ENCODE measurements at places on chromosomes 3 and 15.

DNA sequence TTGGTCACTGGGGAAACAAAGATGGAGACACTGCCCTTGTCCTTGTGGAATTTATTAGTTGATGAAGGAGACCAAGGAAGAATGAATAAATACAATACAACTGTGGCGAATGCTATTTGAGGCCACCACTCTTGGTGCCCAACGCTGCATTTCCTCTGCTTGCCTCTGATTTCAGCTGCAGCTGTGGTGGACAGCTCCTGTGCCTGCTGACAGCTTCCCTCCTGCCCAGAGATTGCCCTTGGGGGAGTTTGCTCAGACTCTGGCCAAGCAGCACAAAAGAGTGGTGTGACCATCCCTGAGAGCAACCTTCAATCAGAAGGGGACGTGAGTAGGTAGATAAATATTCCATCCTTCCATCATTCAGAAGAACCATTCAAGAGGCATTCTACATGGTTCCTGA is 64.6 kb upstream of the FHIT start:
- DNase-seq: no peak

DNA sequence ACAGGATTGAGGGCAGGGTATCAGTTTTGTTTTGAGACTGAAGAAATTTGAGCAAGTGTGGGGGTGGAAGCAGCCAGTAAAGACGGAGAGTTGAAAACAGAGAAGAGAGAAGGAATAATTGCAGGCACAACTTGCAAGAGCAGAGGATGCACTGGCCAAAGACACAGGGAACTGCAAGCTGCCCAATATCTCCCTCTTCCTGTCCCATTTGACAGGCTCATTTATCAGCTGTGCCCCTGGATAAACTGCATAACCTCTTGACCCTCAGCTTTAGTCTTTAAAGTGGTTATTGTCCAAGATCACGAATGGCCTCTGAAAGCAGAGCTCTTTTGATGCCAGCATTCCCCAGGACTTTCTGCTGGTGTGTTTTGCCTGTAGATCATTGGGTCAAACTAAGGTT is 5.0 kb upstream of the RAMAC start:
- no peak for DNase-seq

GRCh38 chr3:49689046-49689907 is at the start of the genes MST1 and RNF123:
Gene MST1, minus strand, starts transcription at chr3:49689474. Its CDS starts 783 bp downstream, at chr3:49688691.
Gene RNF123, plus strand, starts transcription at chr3:49689557. Its CDS starts 1,609 bp downstream, at chr3:49691166.
- DNase-seq: peak; percentile 90

GRCh38 chr15:47551079-47551478 is 166.2 kb upstream of the SEMA6D start:
- DNase-seq: no peak

- DNase-seq: no peak
Measured at GRCh38 chr3:183958775-183959174, 58.9 kb downstream of the ABCC5 start.

GRCh38 chr3:57974796-57975388 is 33.3 kb upstream of the FLNB start:
- no peak for DNase-seq

- no peak for DNase-seq
Measured at GRCh38 chr15:71149646-71150557, 34.6 kb downstream of the THSD4 start.

- no peak for DNase-seq
Measured at GRCh38 chr3:160612386-160613075, 47.2 kb upstream of the KPNA4 start.

DNA sequence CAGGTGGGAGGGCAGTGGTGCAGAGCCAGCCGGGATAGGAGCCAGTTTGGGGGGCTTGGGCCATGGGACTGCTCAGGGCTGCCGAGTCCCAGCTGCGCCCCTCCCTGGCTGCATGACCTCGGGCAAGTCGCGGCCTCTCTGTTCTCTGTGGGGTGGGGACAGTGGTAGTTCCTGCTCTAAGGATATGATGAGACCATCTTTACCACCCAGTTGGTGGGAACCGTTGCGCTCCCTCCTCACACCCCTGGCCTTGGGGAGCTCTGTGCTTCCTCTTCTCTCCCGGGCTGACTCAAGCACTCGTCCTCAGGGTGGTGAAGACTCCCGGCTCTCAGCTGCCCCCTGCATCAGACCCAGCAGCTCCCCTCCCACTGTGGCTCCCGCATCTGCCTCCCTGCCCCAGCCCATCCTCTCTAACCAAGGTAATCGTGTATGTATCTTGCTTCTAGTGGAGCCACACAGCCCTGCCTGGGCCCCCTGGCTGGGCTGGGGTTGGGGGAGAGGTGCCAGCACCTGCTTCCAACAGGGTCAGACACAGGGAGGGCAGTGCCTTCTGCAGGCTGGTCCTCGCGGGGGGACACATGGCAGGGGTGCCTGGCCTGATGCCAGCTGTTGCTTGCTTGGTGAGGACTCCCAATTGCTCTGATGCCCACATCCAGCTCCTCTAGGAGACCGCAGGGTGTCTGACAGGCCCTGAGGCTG is 15.1 kb upstream of the STAB1 start:
- no peak for DNase-seq

GRCh38 chr3:188294823-188295487 is 141.0 kb downstream of the LPP start:
- DNase-seq: no peak

- no peak for DNase-seq
Measured at GRCh38 chr3:120823156-120823555, 80.6 kb downstream of the GTF2E1 start.

GRCh38 chr3:23776352-23776891 is 29.3 kb upstream of the UBE2E1 start:
- no peak for DNase-seq

DNA sequence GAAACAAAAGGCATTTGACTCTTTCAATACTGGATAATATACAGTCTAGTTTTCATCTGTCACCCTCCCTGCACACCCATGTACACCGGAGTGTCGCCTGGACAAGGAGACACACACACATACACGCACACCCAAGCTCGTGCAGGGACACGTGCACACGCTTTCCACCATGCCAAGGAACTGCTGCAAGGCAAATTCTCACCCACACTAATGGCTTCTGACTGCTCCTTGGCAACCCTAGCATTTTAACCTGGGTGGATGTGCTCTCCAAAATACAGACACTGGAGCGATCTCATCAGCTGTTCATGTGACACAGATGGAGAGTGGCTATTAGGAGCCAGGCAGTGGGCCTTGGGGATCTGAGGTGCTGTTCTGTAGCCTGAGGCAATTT is 61.6 kb downstream of the MEIS2 start:
- DNase-seq: no peak

- DNase-seq: no peak
Measured at GRCh38 chr3:107660306-107660976, 137.7 kb downstream of the BBX start.

DNA sequence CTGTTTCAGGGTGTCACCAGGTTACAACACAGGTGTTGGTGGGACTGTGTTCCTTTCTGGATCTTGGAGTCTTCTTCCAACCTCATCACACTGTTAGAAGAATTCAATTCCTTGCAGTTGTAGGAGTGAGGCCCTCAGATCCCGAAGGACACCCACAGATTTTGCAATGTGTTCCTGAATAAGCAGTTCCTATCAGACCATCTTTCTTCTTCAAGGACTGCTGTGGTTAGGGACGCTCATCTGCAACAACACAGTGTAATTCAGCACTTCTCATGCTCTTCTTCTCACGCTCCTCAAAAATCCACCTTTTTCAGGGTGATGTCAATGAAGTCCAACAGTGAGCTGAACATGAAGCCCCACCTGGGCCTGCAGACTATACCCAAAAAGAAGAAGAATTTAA is 18.8 kb downstream of the TM2D3 start:
- DNase-seq: no peak

DNA sequence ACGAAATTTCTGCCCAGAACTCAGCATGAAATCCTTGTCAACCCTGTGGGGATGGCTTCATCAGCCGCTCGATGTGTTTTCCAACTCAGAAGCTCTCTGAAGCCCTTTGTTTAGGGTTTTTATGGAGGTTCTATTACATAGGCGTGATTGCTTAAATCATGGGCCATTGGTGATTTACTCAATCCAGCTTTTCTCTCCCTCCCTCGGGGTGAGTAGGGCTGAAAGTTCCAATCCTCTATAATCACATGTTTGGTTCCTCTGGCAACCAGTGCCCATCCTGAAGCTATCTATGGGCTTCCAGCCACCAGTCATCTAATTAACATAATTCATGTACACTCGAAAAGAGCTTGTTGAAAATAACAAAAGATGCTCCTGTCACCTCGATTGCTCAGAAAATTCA is 51.6 kb downstream of the GATM start:
- no peak for DNase-seq

DNA sequence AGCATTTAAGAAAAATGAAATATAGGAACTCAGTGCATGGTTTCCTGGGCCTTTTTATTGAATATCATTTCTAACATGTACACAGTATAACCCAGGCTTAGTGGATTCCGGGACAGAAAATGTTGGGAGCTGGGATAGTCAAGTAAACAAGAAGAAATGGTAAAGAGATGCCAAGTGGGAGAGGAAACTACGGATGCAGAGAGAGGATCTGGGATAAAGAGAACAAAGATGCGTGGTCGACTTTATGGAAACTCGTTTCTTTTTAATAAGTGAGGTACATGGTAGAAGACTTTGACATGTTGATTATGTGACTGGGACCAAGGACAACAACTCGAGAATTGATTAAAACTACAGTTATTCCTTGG is 1.2 kb upstream of the GPR176 start:
- DNase-seq: no peak

DNA sequence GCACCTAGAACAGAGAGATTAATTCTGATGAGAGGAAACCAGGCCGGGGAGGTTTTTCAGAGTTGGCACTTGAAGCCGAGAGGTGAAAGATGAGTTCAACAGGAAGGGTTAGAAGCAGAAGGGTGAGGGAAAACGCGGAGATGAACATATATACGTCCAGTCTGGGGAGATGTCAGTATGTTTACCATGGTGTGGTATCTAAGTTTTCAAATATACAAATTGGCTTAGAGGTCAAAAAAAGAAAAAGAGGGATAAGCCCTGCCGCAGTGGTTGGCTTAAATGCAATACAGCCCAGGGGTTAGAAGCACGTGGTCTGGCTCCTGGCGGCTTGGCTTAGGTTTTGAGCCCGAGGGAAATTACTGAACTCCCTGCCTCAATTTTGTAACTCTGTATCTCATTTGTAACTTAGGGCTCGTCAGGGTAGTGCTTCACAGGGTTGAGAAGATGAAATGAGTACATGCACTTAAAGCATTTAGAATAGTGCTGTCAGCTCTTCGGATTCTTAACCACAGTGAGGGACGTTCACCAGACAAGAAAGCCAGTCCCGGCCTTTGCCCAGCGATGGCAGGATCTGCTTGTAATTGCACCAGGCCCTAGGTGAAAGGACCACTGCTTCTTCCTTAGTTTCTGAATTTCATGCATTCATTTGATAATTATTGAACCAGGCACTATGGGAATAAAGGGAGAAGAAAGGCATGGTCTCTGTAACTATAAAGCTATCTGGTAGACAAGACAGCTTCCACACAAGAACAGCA is 6.4 kb downstream of the HES1 start:
- no peak for DNase-seq

DNA sequence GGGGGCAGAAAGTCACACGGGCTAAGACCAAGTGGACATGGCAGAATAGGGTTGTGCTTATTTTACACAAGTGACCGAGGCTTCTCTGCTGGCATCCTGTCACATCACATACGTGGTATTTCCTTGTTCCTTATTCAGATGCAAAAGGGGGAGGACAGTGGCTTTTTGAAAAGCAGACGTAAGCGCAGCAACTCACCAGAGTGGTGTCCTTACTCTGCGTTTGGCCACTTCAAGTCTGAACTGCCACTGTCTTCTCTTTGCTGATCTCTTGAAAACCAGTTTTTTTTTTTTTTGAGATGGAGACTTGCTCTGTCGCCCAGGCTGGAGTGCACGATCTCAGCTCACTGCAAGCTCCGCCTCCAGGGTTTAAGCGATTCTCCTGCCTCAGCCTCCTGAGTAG is 113.2 kb downstream of the SOX2 start:
- DNase-seq: no peak

GRCh38 chr3:98900265-98901118 is 1.0 kb downstream of the DCBLD2 start:
- DNase-seq: no peak

DNA sequence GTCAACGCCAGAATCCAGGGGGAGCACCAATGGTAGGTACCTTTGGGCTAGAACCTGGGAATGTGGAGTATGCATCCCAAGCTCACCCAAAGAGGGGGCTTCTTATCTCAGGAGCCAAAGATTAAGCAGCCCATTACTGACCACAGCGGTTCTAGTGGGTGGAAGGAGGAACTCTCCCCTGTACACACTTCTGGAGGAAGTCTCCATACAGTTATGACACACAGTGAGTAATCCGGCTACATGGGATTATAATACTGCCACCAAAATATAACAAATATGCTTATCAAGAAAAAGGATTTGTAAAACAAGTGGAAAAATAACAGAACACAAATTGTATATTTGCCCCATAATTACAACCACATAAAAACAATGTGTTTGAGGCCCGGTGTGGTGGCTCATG is 8.4 kb downstream of the MYO1E start:
- no peak for DNase-seq

DNA sequence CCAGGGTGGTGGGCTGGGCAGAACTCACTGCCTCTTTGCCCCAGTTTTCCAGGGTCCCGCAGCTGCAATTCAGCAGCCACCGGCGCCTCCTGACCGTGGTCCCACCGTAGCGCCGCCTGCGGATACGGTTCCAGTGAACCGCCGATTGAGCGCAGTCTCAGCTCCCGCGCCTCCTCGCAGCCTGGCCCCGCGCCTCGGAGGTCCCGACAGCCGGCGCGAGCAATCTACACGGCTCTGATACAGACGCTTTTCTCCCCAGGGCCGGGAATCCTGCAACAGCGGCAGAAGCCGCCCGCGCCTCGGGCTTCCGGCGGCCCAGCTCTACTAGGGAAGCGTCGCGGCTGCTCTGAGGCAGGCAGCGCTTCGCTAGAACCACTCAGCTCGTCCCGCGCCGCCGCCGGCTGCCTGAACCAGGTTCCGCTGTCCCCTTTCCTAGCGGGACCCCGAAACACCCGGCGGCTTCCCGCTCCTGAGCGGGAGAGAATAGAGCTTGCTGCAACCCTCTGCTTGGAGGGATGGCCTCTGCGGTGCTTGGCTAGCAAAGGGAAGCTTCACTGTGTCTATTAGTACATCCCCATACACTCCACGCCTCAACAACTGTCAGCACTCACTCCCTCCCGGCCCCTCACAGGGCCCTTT is 3.1 kb downstream of the FOXL2NB start:
- DNase-seq: no peak

DNA sequence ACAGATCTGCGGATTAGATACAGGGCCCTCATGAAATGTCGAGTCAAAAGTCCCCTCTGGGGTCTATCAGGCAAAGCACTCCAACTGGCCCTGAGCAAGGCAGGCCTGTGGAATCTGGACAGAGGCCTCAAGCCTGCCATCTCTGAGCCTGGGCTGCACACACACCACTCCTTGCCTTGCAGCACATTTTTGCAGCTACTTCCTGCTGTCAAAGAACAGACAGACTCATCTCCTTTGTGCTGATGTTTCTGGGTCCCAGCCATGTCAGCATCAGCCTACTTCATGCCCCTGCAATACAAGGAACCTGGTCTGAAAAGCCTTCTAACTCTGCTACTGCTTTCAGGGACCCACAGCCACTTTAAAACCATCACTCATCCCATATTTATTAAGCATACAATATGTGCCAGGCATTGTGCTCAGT is 60.6 kb upstream of the IL12A start:
- DNase-seq: no peak

Data from stimulated activated CD4-positive, alpha-beta T cell treated with anti-CD3 and anti-CD28 coated beads, Interleukin-15, amount 100 ng/mL, for 1 hour (primary cell).